ENCODE measurements at places on chromosomes 5 and 9.

- no peak for DNase-seq
These were observed 491.7 kb downstream of the CCDC171 start for GRCh38 chr9:16044579-16044881.

GRCh38 chr5:82806513-82806912 lies 270.7 kb downstream of the TMEM167A start:
- DNase-seq = no peak

GRCh38 chr5:64838376-64838775 lies 69.6 kb downstream of the CWC27 start:
- no peak for DNase-seq

DNA sequence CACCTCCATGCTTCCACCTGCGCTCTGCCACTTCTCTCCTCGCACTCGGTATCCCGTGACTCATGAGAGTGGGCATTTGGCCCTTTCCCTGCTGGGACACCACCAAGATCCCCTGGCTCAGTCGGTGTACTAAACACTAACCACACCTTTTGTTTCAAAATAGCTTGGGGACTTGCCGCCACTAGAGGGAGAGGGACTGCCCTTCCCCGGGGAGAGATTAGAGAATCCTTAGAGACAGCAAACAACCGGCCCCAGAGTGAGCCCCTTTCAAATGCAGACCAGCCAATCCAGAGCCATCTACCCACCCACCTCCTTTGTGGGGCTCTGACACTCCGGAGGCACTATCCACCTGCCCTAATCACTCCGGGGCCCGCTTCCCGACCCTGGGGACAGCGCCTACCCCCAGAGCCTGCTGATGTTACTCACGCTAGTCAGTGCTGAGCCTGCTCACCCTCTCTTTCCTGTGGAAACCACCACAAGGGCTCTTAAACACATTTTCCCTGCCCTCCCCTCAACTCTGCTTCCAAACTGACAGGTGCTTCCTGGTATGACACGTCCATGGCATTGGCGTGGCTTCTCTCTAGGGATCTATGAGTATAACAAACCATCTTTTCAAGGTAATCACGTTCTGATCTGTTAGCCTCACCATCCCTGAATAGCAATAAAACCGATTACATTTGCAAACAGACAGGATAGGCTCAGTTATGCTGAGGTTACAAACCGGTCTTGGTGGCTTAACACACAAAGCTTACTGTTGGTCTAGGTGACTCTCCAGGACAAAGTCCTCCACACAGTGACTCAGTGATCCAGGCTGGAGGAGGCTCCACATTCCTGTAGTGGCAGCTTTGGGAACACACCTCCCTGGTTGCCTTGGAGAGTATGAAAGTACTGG lies 180.1 kb upstream of the MVB12B start:
- peak; percentile 32 for DNase-seq

DNA sequence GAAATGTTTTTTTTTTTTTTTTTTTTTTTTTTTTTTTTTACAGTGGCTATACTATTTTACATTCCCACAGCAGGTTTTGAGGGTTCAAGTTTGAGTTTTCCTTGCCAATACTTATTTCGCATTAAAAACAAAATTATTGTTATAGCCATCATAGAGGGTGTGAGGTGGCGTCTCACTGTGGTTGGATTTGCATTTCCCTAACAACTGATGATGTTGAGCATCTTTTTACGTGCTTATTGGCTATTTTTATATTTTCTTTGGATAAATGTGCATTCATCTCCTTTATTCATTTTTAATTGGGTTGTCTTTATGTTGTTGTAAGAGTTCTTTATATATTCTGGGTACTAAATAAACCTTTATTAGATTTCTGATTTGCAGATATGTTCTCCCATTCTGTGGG lies 18.9 kb upstream of the UBLCP1 start:
- DNase-seq = no peak

DNA sequence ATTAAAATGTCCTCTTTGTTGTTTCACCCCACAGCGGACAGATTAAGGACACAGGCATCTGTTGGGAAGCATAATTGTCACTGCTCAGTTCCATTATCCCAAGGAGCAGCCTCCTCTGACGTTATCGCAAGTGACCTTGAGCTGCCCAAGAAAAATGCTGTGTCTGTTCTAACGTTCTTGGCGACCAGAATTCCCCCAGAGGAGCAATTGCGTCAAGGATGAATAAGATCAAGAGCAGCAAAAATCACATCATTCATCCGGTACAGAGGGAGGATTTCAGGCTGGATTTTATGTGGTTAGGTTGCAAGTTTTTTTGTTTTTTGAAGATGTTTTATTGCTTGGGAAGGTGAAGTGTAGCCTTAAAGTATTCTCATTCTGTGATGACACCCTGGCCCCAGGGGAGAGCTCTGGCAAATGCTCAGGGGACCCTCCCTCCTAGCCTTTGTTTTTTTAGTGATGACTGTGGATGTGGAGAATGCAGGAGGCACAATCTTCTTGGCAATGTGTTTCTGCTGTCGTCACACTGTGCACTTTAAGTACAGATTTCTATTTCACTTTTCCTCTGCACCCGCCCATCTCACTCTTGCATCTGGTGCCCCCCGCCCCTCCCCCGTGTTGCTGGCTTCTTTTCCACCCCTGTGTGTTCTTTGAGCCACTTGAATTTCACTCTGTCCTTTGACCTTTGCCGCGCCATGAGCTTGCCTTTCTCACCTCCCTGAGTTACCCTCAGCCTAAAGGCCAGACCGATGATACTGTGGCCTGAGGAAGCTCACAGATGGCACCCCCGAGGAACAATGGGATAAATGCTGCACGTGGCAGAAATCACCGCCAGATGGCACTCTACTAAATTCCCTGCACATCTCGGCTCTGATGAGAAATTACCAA lies 308.5 kb downstream of the RAB3C start:
- DNase-seq = peak; percentile 68
